ENCODE measurements at places on chromosomes 1 and 21.

GRCh38 chr1:26535201-26535600, 5.6 kb downstream of the RPS6KA1 start:
- no peak for DNase-seq

DNA sequence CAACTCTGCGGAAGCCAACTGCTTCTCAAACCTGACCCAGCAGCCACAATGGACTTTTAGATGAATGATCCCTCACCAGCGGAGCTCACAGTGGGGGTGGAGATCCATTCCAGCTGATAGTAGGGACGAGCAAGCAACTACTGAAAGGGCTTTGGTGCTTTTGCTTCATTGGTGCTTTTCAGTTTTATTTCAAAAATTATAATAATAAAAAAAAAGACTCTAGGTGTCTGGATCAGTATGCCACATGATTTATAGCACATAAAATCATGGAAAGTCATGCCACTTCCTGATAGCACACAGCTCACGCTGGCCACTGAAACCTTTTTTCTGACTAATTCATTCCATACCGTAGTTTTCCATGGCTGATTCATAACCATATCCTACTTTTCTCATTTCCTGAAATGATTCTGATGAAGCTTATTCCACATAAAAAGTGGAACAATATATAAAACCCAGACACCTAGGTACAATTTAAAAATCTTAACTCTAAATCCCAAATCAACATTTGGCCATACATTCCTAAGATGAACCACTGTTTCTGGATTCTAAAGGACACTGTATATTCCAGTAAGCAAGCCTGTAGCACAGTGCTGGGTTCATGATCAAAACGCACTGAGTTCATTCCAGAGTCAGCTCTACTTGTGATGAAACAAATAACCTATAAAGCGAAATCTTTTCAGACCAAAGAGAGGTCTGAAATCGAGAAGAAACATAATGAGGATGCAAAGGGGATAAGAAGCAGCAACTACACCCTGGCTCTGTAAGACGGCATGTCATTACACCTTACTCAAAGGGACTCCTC, 41.3 kb upstream of the KCNE1 start:
- no peak for DNase-seq

DNA sequence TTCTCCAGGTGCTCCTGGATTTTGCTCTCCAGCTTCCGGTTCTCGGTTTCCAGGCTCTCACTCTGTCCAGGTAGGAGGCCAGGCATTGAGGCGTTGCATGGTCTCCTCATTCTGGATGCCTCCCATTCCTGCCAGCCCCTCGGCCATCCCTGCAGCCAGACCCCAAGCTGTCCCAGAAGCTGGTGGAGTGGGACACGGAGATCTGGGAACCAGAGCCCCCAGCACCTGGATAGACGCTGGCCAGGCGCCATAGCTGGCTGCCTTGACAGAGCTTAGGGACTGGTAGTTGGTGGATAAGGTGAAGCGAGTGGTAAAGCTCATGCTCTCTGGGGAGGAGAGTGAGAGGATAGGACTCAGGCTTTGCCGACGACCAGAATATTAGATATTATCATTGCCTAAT, 29.6 kb downstream of the RAP1A start:
- DNase-seq, result no peak

- DNase-seq, result no peak
Observed at GRCh38 chr21:39796466-39796865, 51.5 kb downstream of the IGSF5 start.

- DNase-seq, result no peak
Observed at GRCh38 chr1:75079538-75080290, 54.5 kb upstream of the LHX8 start.

DNA sequence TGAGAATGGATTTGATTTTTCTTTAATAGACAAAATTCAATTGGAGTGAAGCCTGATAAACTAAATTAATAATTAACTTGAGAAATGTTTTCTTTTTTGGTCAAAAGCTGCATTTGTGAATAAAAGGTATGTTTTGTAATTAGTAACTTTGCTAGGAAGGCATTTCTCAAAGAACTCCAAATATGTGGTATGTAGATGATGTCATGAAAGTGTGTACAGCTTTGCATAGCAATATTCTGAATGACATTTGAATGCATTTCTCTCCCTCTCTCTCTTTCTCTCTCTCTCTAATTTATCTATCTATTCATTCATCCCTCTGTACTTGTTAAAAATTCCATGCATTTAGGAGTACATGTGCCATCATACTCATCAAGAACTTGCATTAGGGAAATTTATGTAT, 109.1 kb upstream of the ADAMTS5 start:
- no peak for DNase-seq

DNA sequence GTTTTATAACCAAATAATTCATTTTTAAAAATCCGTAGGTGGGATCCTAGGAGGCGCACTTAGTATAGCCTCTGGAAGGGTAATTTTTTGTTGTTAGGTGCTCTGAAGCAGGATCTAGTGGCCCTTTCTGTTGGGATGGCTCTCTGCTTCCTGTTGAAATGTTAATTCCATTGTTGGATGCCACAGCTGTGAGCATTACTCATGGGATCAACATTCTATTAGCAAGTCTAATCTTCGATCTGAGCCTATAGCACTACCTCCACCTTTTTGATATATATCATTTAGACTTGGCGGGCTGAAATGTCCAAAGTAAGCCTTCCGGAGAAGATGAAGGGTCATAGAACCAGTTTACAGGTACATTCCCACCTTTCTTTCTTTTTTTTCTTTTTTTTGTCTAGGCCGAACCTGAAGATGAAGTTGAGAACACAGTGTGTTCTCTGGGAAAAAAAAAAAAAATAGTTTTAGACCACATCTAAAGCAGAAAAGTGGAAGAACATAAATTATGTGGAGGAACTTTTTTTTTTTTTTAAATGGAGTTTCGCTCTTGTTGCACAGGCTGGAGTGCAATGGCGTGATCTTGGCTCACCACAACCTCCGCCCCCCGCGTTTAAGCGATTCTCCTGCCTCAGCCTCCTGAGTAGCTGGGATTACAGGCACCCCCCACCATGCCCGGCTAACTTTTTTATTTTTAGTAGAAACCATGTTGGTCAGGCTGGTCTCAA, 1.4 kb downstream of the CXADR start:
- DNase-seq, result peak; percentile 10

Data from cardiac muscle cell (in vitro differentiated cells and primary cell).